Right lung (tissue), 10 donors: ENCODE measurements at places on chromosomes 4 and X.
A peak's percentile ranks its signal among the peaks of the same experiment; 100 is the strongest.

DNA sequence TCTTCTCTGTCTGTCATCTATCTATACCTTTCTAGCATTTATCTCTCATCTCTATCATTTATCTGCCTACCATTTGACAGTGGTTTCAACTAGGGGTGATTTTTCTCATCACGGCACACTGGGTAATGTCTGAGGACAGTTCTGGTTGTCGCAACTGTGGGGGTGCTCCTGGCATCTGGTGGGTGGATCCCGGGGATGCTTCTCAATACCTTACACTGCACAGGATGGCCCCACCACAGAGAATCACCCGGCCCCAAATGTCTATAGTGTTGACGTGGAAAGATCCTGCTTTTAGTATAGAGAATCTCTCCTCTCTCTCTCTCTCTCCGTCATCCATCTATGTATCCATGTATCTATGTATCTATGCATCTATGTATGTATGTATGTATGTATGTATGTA is 7.2 kb downstream of the P2RY8 start:
- DNase-seq: no peak

DNA sequence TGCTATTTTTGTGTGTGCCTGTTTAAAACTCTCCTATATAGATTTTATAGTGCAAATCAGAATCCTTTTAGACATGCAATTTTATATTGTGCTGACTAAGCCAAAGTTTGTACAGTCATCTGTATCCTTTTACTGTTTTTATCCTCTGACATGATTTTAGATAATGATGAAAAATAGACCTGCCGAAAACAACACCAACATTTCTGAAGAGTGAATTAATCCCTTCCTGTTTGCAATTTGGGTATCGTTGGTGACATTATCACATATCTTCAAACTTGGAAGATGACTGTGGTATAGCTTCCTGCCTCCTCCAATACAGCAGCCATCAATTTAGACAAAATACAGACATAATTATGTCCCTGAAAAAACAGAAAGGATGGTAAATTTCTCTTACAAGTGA is 28.9 kb upstream of the DSPP start:
- no peak for DNase-seq

DNA sequence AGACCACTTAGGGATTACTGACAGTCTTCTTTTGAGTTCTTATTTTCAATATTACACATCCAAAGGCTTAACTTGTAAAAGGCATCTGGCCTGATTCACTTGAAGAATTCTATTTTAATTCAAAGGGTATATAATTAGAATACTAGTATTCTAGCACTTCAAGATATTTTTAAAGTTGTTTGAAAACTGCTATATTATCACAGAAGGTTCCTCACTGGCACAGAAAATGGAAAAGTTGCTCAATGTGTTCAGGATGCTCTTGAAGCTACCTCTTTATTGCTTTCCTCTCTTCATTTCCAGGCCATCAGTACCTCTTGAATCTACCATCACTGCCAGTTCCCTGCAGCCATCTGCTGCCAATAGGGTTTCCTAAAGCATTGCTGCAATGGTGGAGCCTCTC is 271.4 kb downstream of the KCNIP4 start:
- no peak for DNase-seq

DNA sequence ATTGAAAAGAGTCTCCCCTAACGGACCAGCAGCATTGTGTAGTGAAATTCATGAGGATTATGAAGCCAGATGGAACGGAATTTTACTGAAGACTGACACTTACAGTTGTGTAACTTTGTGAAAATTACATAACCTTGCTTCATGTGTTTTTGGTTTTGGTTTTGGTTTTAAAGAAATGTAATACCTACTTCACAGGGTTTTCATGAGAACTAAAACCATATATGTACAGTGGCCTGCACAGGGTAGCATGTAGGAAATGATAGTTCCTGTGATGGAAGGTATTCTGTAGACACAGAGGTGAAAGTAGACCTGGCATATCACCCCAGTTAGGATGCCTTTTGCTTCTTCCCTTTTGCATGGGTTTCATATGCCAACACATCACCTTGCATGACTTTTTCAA is 247.0 kb downstream of the BANK1 start:
- DNase-seq: no peak

DNA sequence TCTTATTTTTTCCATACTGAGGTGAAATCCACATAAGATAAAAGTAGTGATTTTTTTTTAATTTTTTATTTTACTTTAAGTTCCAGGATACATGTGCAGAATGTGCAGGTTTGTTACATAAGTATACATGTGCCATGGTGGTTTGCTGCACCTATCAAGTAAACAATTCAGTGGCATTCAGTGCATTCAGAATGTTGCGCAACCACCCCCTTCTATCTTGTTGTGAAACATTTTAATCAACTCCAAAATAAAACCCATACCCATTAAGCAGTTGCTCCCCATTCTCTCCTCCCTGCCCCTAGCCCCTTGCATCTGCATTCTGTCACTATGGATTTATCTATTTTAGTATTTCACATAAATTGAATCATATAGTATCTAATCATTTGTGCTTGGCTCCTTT is 121.2 kb downstream of the KLHL13 start:
- DNase-seq: no peak

DNA sequence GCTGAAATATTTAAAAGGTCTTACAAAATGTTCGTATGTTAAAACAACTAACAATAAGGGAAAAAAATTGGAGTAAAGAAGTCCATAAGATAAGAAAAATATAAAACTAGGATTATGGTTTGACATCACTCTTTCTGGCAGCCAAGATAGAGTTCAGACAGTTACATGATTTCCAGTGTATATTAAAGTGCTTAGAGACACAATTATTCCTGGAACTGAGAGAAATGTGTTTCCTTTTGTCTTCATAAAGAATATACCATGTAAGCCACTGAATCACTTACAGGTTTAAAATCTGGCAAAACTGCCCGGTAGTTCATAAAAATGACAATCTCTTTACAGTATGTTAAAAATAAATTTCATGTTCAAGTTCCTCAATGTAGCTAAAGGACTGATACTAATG is 538.7 kb upstream of the ATOH1 start:
- DNase-seq: no peak

DNA sequence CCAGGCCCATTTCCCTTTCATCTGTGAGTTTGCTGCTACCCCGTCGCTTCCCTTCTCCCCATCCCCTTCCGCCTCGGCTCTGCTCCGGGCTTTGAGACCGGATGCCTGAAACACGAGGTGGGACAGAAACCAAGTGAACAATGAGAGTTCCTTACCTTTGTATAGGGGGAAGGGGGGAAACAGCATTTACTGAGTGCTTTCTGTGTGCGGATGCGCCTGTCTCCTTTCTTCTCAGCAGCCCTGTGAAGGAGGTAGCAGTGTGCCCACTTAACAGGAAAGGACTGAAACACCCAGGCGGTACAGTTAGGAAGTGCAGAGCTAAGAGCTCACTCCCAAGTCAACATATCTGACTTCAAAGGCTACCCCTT is 43.2 kb upstream of the TMSB15B start:
- DNase-seq: no peak

DNA sequence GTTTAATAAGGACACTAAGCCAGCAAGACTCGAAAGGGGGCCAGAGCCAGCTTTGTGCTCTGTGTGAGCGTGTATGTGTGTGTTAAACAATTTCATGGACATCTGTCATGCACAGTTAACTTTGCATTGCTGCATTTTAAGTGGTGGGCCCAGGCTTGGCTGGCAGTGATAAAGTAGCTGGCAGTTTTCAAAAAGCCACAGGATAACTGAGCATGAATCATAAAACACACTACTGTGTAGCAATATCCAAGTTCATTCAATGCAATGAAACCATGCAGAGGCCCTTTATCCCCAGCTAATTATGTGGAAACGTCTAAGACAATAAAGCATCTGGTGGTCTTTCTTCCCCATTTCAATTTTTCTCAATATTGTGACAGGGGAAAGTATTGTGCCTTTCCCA is 132.9 kb downstream of the NKX6-1 start:
- no peak for DNase-seq

DNA sequence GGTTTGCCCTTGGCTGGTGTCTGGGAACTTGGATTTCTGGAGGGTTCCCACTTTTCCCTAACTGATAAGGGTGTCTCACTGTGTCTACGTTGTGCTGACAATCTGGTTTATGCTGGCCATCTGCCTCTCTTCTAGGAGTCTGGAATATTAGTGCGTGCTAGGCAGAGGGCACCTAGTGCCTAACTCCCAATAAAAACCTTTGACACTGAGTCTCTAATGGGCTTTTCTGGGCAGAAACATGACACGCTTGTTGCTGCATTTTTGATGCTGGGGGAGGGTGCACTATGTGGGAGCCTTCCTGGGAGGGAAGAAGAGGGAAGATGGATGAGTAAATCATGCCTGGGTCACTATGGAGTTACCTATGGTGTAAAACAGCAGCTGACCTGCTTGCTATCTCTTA is 16.3 kb upstream of the ZNF41 start:
- DNase-seq: no peak

DNA sequence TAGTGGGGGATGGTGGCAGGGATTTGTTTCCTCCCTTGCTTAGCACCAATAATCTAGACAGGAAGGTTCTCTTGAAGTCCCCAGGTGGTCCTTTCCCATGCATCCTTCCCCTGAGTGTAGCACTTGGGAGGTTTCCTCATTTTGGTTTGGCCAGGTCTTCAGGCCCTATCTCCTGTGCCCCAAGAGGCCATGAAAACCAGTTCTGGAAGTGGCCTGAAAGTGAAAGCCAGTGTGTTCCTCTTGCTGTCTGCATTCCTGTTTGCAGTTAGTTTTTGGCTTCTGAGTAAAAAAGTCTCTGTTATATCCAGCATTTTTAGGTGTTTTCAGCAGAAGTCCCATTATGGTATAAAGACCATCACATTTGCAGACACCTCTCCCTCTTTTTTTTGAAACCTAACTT is 59.5 kb downstream of the MTM1 start:
- no peak for DNase-seq

DNA sequence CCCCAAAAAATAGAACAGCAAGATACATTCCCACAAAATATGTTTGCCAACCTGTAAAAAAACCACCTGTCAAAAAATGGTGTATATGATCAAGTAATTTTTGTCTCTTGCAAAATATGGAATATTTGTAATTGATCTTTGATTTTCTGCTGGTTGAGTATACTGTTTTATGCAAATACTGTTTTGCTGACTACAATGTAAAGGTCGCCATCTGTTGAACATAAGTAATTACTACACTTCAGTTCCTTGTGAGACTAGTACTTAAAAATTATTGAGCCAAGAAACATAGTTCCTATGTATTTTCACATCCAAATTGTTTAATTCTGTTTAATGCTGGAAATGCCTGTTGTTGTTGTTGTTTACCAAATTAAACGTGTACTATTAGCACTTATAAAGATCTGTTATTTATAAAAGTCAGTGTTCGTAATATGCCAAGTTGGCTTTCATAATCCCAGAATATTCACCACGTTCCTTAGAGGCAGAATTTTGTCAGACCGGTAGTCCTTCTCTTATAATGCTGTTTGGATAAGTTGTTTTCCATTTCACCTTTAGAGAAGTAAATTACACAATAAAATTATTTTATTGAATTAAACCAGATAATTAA is 144.2 kb downstream of the PDLIM5 start:
- peak; percentile 24 for DNase-seq
